Stimulated activated CD4-positive, alpha-beta T cell treated with anti-CD3 and anti-CD28 coated beads, Interleukin-15, amount 100 ng/mL, for 1 hour (primary cell): ENCODE measurements at places on chromosomes 2 and 18.

DNA sequence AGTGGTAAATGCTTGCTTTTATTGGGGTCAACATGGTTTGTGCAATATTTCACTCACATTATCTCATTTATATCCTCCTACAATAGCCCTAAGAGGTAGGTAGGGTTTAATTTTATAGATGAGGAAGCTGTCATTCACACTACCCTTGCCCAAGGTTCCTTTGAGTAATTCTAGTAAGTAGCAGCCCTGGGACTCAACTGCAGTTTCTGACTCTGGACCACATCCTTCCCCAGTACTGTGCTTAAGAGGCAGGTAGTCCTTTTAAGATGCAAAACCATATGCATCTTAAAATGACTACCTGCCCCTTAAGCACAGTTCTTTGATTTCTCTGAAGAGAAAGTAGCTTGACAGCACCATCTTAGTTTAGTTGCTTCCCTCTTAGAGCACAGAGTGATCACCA, 15.7 kb upstream of the NT5C1B start:
- no peak for DNase-seq

DNA sequence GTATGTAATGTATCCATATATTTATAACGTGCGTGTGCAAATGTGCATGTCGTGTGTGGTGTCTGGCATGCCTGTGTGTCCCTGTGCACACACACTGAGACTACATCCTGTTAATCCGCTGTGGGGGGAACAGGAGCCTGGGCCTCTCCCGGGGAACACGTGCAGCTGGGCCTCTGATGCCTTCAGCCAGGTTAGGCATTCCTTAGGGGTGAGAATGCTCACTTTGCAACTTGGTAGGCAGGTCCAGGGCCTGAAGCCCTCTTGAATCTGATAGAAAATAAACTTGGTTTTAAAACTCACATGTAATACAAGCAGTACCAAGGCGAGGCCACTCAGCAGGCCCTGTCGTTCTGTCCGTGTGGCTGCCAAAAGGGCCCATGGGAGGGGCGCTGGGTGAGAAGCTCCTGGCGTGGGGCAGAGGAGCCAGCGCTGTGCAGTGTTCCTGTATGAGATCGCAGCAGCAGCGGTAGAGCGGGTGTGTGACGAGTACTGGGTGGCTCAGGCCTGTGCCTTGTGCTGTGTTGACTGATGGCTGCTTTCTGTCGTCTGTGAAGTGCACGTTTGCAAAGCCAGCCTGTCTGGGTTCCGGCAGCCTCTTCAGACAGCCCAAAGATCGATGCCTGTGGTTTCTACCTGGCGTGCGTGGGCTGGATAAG, 16.2 kb downstream of the SALL3 start:
- DNase-seq = no peak

- no peak for DNase-seq
These were observed 124.0 kb downstream of the SMAD7 start for GRCh38 chr18:48826806-48827205.

DNA sequence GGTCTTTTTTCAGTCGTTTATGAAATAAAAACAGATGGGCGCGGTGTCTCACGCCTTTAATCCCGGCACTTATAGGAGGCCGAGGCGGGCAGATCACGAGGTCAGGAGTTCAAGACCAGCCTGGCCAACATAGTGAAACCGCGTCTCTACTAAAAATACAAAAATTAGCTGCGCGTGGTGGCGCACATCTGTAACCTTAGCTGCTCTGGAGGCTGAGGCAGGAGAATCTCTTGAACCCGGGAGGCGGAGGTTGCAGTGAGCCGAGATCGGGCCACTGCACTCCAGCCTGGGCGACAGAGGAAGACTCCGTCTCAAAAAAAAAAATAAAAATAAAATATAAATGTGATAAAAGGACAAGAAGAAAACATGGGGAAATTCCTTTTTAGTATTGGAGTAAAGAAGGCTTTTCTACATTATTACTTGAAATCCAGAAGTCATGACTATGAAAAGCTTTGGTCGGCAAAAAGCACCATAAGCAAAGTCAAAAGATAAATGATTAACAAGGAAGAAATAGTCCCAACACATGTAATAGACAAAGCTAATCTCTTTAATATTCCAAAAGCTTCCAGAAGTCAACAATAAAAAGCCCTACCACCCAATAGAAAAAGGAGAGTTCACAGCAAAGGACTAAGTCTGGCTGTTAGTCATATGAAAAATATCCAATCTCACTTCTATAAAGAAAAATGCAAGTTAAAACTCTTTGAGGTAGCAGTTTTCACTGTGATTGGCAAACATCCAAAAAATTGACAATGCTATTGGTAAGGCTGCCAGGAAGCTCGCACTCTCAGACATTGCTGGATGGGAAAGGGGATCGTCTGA, 1.4 kb upstream of the FAM168B start:
- no peak for DNase-seq

- DNase-seq = no peak
These were observed 58.6 kb upstream of the LYPD6B start for GRCh38 chr2:148979919-148980277.

DNA sequence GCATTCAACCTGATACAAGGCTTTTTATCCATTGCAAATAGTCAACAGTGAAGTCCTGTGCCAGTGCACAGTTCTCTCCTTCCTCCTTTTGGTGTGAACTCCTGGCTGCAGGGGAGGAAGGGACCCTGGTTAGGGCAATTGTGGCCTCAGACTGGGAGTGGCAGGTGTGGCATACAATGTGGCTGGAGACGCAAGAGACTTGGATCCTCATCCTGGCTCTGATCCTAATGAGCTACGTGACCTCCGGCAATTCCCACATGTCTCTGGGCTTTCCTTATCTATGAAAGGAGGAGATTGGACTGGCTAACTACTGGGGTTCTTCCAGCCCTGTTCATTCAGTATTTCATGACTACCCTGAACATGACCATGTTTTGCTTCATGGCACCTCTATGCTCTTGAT, 10.5 kb upstream of the IL1A start:
- no peak for DNase-seq

- no peak for DNase-seq
These were observed 31.3 kb downstream of the MAL start for GRCh38 chr2:95056461-95057459.

- no peak for DNase-seq
These were observed 401.9 kb downstream of the HRH4 start for GRCh38 chr18:24862201-24862816.

DNA sequence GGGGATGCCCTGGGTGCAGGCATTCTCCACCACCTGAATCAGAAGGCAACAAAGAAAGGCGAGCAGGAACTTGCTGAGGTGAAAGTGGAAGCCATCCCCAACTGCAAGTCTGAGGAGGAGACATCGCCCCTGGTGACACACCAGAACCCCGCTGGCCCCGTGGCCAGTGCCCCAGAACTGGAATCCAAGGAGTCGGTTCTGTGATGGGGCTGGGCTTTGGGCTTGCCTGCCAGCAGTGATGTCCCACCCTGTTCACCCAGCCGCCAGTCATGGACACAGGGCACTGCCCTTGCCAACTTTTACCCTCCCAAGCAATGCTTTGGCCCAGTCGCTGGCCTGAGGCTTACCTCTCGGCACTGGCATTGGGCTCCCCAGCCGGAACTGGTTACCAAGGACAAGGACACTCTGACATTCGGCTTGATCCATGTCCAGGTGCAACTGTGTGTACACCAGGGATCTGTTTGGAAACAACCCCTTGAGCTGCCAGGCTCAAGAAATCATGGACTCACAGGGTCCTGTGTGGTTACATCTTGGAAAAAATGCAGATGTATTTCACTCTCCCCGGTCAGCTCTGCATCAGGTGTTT, 31.8 kb downstream of the SLC1A4 start:
- DNase-seq = no peak

GRCh38 chr2:16260041-16260830, 319.9 kb downstream of the MYCN start:
- no peak for DNase-seq

- no peak for DNase-seq
These were observed 144.0 kb downstream of the EML6 start for GRCh38 chr2:54867457-54867856.

GRCh38 chr18:32553174-32553573, 82.5 kb upstream of the GAREM1 start:
- no peak for DNase-seq

DNA sequence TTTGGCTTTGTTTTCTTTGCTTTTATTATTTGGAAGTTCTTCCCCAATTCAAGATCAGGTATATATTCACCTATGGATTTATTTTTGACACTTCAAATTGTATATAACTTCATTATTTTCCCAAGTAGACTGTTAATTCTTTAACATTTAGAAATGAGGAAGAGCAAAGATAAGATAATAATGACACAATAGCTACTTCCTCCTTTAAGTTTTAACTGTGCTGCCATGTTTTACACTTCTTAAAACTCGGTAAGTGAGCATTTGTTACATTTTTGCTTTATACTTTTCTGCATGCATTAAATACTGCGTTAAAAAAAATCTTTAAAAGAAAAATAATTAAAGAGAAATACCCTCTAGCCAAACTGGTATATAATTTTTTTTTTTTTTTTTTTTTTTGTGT, 32.5 kb downstream of the SLC66A3 start:
- DNase-seq = no peak

- DNase-seq = no peak
These were observed 121.2 kb downstream of the CAPN13 start for GRCh38 chr2:30686000-30686399.

DNA sequence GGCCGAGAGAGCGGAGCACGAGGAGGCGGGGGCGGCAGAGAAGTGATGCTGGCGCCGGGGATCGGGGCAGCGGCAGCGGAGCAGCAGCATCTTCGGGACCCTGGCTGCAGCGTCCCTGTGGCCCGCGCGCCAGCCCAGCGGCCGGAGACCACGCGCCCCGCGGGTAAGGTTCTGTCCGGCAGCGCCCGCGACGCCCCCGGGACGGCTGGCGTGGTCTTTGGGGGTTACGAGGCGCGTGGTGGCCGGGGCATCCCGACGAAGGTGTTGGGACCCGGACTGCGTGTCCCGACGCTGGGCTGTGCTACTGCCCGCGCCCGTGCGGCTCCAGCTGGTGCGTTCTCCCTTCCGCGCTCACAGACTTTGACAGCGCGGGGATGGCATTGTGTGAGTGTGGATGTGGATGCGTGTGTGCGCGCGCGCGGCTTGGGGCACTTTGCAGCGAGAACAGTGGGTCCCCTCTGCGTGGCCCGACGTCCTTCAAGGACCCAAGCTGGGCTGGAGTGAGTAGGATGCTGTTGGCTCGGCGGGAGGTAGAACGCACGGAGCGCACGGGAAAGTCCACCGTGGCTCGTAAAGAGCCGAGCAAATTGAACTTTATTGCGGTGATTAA, 405.0 kb downstream of the XIRP2 start:
- DNase-seq = no peak

- DNase-seq = no peak
These were observed 594.9 kb upstream of the CDH2 start for GRCh38 chr18:28771849-28772248.

GRCh38 chr18:67615876-67616275, 99.4 kb upstream of the DSEL start:
- DNase-seq = no peak

GRCh38 chr2:1659951-1660565, 84.3 kb downstream of the PXDN start:
- DNase-seq = no peak

GRCh38 chr2:199484927-199485326, 27.2 kb upstream of the SATB2 start:
- no peak for DNase-seq

GRCh38 chr2:19352946-19353720, 5.3 kb downstream of the OSR1 start:
- DNase-seq = no peak

DNA sequence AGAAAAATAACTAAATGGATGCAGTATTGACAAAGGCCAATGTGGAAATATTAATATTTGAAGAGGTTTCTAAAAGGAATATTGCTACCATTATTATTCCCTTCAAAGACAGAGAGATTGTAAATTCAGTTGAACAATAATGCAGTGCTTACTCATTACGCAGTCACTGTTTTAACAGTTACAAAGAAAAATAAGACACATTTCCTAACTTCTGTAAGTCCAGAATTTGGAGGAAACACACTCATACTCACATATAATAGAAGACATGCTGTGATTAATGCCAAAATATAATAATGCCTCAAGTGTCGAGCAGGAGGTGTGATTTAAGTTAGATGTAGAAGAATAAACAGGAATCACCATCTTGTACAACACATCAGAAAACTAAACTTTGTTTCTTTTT, 389.2 kb downstream of the FBXO15 start:
- no peak for DNase-seq

DNA sequence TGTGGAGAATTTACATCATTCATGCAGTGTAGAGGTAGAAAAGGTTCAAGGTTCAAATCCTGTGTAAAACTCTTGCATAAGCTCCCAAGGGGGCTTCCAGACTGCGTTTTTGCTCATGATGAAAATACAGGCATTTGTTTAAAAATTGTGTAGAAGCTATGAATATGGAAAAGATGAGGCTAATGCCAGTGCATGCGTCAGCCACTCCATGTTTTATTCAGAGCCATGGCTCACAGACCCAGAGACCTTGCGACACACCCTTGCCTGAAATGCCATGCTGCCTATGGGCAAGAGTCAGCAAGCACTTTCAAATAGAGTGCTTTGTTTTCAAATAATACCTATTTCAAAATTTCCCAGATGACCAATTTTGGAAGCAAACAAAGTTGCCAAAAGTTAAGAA, 262.3 kb downstream of the TRIB2 start:
- no peak for DNase-seq

GRCh38 chr2:9382604-9383235, 40.6 kb downstream of the ITGB1BP1 start:
- DNase-seq = no peak

GRCh38 chr2:647003-647560, 30.1 kb downstream of the TMEM18 start:
- no peak for DNase-seq

GRCh38 chr2:204321910-204322751, 223.1 kb upstream of the PARD3B start:
- no peak for DNase-seq

GRCh38 chr2:128834207-128834879, 515.7 kb upstream of the HS6ST1 start:
- DNase-seq = no peak

DNA sequence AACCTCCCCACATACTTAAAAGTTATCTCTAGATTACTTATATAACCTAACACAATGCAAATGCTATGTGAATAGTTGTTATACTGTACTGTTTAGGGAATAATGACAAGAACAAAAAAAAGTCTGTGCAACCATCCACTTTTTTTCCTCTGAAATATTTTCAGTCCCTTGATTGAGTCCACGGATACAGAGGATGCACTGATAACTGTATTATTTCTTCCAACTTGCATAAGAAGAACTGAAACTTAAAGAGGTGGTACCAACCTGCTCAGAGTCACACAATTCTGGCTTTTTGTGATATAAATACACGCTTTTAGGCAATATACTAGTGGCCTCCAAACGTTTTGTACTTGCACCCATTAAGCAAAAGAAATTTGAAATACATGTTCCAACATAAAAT, 1.4 kb downstream of the SMC6 start:
- DNase-seq = no peak
